ENCODE measurements at places on chromosomes 11 and 22.

DNA sequence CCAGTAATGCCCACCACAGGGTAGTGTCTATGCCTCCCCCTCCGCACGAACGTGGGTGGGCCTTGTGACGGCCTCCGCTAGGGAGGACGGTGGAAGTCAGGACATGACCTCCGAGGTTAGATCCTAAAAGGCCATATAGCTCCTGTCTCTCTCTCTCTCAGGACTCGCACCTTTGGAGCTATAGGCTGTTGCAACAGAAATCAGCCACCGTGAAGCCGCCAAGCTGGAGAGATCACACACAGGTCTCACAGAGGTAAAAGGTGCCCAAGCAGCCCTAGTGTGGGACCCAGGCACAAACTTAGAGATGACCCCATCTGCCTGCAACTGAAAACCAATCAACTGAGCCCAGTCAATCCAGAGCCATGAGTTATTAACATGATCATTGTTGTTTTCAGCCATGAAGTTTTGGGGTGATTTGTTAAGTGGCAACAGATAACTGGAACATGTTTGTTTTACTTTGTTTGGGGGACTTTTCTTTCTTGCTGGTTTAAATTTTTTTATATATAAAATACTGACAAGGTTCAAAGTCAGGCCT, 7.4 kb upstream of the NAP1L4 start:
- DNase-seq, result no peak

DNA sequence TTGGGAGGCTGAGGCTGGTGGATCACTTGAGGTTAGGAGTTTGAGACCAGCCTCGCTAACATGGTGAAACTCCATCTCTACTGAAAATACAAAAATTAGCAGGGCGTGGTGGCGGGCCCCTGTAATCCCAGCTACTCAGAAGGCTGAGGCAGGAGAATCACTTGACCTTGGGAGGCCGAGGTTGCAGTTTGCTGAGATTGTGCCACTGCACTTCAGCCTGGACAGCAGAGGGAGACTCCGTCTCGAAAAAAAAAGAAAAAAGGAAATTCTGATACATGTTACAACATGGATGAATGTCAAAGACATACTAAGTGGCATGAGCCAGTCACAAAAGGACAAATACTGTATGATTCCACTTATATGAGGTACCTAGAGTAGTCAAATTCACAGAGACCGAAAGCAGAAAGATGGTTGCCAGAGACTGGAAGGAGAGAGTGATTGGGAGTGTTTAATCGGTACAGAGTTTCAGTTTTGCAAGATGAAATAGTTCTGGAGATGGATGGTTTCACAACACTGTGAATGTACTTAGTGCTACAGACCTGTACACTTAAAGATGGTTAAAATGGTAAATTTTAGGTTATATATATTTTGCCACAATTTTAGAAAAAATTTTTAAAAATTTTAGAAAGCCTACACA, 92.3 kb downstream of the BLID start:
- no peak for DNase-seq

GRCh38 chr11:64238076-64238475, 2.8 kb upstream of the FKBP2 start:
- DNase-seq, result no peak

DNA sequence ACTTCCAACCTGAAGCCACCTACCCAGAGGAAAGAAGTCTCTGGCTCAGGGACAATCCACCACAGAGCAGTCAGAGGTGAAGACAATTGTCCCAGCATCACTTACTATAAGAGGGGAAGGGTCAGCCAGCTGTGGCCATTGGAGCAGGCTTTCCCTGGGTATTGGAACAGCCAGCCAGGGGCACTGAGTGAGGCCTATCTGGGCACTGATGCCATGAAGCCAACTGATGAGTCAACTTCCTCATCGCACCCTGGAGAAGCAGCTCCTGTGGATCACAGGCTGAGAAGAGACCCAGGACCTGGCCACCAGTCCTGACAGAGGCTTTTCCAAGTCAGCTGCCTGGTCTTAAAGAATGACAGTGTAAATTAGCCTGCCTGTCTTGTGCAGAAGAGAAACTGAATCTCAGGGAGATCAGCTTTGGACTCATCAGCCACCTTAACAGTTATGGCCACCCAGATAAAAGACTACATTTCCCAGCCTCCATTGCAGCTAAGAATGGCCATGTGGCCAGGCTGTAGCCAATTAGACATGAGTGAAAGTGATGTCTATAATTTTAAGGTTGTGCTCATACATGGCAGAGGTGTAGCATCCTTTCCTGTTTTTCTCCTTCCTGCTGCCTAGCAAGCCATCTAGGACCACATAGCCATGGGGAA, 19.0 kb downstream of the CHST1 start:
- no peak for DNase-seq

GRCh38 chr11:73387594-73388264, 11.5 kb downstream of the RELT start:
- no peak for DNase-seq

DNA sequence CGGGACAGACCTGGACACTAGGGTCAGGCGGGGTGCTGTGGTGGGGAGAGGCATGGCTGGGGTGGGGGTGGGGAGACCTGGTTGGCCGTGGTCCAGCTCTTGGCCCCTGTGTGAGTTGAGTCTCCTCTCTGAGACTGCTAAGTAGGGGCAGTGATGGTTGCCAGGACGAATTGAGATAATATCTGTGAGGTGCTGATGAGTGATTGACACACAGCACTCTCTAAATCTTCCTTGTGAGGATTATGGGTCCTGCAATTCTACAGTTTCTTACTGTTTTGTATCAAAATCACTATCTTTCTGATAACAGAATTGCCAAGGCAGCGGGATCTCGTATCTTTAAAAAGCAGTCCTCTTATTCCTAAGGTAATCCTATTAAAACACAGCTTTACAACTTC, 3.9 kb downstream of the FADD start:
- DNase-seq, result no peak

- no peak for DNase-seq
Observed at GRCh38 chr11:62324731-62325556, 12.3 kb upstream of the ASRGL1 start.

DNA sequence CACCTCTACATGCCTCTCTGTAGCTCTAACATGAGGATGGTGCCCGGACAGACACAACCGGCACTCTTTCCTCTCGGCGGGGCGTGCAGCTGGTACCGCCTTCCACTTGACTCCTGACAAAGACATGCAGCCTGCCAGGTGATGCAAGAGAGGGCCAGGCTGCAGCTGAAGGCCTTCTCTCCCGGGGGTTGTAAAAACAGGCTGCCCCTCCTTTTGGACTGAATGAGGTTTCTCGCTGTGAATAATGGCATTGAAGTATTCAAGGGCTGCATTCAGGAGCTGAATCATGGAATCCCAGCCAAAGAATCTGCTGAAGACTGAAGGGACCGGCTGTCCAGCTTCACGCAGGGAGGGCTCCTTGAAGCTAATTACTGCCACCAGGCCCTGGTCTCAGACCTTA, 110.9 kb downstream of the GALNT18 start:
- no peak for DNase-seq

DNA sequence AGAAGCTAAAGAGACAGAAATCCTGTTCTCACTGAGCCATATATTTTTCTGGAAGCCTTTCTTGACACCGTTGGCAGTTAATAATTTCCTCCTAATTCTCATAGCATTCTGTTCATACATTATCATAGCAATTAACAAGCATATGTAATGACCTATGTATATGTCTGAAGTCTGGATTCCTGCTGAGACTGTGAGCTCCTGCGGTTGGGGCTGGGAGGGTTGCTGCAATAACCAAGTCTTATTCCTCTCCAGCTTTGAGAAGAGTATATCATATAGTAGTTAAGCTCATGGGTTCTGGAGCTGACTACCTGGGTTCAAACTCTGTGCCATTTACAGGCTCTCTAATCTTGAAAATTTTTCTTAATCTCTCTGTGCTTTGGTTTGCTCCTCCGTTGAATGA, 175.2 kb downstream of the MAML2 start:
- DNase-seq, result no peak

DNA sequence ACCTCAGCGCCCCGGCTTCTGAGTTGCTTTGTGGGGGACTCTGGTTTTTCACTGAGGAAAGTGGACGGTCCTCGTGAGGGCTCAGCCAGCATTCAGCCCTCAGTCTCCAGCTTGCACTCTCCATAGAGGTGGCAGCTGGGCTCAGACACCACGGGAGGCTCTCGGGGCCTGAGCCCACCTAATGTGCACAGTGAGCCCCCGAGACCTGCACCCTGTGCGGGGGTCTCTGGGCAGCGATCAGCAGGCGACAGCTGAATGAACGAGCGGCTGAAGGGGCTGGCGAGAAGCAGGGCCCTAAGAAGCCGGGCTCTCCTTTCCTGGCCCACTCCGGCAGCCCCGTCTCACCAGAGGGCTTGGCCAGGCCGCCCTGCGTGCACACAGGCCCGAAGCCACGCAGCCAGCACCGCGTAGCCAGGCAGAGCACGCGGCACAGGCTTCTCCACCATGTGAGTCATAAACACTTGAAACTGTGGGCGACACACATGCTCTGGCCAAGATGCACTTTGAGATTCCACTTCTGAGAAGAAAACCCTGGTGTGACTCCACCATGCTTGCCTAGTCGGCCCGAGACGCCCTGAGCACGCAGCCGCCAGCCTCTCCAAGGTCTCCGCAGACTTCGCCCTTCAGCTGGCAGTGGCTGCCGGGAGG, 28.0 kb downstream of the TOLLIP start:
- no peak for DNase-seq

GRCh38 chr22:45757068-45757467, 85.4 kb downstream of the ATXN10 start:
- DNase-seq, result no peak

DNA sequence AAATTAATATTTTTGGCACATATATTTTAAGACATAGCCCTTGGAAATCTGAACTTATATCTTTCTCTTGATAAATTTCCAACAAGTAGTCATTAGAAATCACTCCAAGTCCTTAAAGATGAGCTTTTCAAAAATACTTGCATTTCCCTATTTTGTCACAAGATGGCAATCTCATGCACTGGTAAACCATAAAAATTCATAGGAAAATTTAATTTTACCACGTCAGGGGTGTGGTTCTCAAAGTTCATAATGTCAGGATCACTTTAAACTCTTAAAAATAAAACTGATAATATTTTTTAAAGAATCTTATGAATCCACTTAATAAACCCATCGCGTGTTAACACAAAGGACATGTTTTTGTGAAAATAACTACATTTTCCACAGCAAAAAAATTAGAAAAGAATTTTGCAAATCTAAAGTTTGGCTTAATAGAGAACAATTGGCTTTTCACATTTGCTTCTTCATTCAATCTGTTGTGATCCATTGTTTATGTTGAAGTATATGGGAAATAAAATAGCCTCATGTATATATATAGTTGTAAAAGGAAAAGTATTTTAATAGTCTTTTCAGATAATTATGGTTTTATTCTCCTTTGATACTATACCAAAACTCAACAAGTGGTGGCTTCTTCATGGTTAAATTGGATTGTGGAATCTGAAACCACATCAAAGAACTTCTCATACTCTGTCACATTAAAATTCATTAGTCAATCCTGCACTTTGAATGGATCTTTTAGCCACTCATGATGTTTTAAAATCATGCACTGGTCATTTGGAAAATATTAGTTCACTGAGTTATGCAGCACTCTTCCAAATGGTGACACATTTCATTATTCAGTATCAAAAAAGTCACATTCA, 169.1 kb downstream of the CADM1 start:
- no peak for DNase-seq

- DNase-seq, result no peak
Observed at GRCh38 chr11:110447343-110447742, 17.6 kb downstream of the FDX1 start.

Measured in stimulated activated CD4-positive, alpha-beta T cell treated with anti-CD3 and anti-CD28 coated beads, TNF-alpha, amount 100 ng/mL, for 1 hour (primary cell).